Left ventricle myocardium superior (tissue), 1 donor: ENCODE measurements at places on chromosomes 1 and 21.

DNA sequence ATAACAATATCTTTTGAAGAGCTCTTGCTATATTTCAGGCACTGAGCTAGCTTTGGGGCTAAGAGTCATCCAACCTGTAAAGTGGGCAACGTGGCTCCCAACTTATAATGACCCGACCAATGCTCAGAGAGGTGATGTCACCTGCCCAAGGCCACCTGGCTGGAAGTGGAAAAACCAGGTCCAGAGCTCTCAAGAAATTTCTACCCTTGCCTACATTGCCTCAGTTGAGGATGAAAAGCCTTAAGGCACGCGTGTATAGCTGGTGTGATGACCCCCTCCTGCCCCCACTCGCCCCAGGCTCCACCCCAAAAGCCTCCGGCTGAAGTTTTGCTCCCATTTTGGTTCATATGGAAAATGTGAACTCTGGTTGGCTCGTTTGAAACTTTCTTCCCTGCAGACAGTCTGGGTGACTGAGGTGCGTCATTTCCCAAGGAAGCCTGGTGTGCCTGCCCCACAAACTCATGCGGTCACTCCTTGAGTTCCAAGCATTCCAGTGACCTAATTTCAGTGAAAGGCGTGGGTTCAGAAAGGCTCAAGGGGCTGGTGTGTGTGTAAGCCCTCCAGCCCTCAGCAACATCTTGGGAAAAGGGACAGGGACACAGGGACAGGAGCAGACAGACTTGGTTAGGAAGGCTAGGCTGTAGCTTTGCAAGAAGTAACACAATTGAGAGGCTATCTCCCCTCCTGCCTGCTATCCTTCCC is 20.5 kb downstream of the HTR1D start:
- DNase-seq, result no peak

- DNase-seq, result no peak
Measured at GRCh38 chr1:81069856-81070255, 730.9 kb upstream of the ADGRL2 start.

DNA sequence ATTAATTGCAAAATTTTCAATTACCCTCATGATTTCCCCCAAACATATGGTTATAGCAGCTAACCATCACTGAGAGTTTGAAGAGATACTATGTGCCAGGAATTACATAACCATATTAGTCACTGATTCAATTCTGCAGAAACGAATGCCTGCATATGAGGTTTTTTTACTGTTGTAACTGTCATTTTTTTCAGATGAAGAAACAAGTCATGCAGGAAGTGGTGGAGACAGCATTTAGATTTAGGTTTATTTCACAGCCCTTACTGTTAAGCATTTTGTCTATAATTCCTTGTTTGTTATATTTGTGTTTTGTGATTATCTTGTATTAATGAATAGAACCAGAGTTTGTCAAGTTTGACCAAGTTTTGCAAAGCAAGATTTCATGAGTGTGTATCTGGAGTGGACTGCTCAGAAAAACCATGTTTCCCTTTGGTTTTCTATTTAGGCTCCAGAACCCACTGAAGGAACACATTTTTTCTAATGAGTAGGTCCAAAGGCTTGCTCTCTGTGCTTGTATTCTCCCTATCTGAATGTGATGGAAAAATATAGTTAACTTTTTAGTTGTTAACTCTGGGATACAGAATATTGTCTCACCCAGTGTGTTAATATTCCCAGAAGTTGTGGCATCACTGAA is 308.5 kb upstream of the ADAMTS5 start:
- DNase-seq, result no peak

DNA sequence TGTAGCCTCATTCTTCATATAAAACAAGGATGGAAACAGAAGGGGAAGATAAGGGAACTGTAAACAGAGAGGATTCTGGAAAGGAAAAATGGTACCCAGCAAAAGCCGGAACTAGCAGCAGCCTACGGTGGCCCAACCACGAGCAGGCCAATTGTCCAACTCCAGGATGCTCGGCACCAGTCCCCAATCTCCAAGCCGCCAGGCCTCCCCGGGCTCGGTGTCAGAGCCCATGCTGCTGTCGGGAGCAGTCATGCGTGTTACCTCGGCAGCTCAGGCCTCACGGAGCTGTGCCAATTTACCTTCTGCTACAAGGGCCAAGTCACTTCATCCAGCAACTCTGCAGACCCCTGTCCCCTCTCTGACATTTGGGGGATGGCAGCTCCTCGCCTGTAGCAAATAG is 130.8 kb downstream of the ZBTB18 start:
- DNase-seq, result no peak

GRCh38 chr1:178543290-178543607 is 30.3 kb downstream of the TEX35 start:
- no peak for DNase-seq

- no peak for DNase-seq
Measured at GRCh38 chr1:66788231-66788939, 12.7 kb downstream of the INSL5 start.

DNA sequence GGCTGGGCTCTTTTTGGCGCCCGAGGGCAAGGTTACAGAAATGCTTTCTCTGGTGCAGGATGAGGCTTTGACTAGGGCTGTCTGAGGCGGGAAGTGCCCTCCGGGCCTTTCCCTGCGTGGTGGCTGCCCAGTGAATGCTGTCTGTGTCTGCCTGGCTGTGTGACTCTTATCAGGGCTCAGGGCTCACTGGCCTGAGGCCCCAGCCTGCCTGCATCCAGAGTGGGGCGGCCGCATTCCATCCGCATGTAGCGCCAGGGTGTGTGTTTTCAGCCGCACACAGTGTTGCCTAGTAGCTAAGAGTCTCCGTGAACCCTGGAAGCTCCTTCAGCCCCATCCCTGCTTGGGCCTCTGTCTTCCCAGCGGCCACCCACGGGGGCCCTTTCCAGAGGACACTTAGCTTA is 59.1 kb downstream of the FAAP20 start:
- DNase-seq, result peak; percentile 88

DNA sequence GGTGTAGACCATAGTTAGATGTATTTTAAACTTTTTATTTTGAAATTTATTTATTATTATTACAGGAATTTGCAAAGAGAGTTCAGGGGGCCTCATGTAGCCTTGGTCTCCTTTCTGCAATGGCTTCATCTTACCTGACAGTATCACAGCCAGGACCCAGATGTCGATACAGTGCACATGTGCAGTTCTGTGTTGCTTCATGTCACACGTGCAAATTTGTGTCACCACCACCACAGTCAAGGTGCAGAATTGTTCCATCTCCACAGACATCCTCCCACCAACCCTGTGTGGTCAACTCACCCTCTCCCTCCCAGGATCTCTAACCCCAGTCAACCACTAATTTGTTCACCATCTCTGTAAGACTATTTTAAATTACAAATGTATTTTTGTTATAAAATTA is 184.5 kb downstream of the CAMTA1 start:
- DNase-seq, result no peak

DNA sequence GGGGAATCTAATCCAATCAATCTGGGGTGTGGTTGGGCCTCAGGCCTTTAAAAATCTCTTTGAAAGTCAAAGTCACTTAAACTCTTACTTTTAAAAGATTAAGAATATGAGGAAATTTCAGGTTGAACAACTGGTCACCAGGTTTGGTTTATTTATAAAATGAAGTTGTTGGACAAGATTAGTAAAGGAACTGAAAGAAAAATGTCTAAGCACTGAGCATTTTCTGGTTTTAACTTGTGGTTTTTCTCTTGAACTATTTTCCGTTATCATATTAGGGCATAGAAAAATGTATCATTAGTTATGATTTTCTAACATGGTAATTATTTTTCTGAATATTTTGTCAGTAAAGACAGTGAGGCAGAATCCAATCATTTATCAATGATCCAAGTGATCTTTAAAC is 49.6 kb downstream of the RGS2 start:
- DNase-seq, result no peak

DNA sequence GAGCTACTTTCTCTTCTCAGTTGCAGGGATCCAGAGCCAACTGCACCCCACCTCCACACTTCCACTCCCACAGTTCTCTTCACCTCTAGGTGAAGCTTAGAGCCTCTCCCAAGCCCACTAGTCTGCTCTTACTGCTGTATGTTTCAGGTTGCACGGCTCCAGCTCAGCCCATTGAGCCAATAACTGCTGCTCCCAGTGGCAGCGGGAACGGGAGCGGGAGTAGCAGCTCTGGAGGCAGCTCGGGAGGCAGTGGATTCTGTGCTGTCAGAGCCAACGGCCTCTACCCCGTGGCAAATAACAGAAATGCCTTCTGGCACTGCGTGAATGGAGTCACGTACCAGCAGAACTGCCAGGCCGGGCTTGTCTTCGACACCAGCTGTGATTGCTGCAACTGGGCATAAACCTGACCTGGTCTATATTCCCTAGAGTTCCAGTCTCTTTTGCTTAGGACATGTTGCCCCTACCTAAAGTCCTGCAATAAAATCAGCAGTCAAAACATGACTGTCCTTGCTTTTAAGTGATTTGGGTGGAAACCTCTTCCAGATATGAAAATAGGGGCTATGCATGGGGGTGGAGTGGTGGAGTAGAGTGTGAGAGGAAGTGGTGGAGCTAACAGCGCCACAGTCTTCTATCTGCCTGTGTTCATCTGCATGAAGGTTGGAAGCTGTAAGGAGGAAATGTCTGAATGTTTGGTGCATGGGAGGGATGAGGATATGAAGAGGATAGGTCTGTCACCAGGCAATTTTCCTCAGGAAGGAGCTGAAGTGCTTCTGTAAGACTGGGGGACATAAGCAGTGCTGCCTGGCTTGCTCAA is 29.6 kb downstream of the CHIA start:
- DNase-seq, result peak; percentile 26

DNA sequence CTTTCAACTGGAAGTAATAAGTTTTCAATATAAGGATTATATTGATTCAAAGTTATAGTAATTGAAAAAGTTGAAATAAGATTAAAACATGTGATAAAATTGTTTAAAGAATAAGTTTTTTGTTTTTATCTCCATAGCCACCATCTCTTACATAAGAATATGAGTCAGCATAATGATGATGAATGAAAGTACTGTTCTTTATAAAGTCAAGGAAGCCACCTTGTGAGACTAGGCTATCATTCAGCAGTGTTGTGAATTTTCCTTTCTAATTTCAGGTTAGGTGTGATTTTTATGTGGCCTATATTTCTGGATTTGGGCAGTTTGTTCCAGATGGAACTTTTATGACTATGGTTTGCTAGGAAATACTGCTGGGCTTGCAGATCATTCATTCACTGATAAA is 22.4 kb upstream of the ASB17 start:
- DNase-seq, result no peak

- peak; percentile 75 for DNase-seq
Measured at GRCh38 chr21:36188081-36188681, 31.6 kb downstream of the DOP1B start.

GRCh38 chr1:42081475-42081874 is 71.7 kb upstream of the GUCA2B start:
- DNase-seq, result no peak

- no peak for DNase-seq
Measured at GRCh38 chr1:15690317-15690716, 6.2 kb downstream of the PLEKHM2 start.

GRCh38 chr1:21234779-21235178 is 55.5 kb downstream of the ECE1 start:
- DNase-seq, result no peak

DNA sequence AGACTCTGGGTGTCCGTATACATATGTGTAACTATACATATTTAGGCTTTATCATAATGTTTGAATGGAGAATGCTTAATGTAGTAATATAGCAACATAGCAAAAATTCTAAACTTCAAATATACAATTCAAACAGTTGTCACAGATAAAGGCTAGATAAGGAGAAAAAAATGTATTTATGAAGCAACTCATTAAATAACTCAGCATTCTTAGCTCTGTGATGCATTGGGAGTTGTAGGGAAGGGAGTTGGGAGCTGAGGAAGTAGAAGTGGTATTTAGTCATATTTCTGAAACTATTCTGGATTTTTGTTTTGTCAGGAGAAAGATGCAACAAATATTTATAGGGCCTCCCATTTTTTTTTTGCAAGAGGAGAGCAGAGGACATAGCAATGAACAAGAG is 197.8 kb downstream of the PBX1 start:
- DNase-seq, result no peak

DNA sequence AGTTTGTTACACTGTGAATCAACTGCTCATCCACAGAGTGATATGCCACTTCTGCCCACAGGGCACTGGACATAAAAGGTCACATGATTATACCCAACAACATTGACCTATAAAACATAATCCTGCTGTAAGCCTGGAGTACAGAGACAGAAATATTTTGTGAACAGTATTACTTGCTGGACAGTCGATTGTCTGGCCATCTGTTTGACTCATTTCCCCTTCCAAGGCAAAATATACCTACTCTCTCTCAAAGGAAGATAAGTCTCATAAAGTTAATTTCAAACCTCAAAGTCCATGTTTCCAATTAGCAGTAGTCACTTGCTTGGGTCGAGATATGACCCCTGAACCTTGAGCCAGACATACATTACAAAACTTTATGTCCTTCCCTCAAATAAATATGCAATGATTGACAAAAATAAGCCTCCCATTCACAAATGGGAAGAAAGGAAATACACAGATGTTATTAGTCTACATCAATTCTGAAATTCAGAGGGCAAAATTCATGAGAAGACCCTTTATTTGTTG is 39.3 kb upstream of the RGS18 start:
- no peak for DNase-seq

- DNase-seq, result no peak
Measured at GRCh38 chr1:184940226-184940625, 34.1 kb downstream of the NIBAN1 start.

DNA sequence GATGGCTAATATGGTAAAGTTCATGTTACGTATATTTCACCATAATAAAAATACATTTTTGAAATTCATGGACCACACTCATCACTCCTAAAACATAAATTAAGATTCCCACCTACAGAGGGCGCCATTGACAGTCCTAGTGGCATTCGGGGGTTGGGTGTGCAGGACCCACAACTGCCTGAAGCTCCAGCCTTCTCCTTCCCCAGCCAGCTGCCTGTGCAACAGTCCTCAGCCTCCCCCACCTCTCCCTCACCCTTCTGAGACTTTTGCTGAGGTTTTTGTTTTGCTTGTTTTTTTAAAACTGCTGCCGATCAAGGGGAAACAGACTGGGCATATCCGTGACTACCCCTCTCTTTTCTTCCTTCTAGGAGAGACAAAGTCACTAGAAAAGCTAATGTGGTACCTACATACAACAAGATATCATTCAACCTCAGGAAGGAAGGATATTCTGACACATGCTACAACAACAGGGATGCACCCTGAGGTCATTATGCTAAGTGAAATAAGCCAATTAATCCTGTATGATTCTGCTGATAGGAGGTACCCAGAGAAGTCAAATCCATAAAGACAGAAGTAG is 9.2 kb upstream of the EVA1C start:
- DNase-seq, result peak; percentile 57

GRCh38 chr1:43786960-43787359 is 79.6 kb downstream of the ST3GAL3 start:
- DNase-seq, result peak; percentile 41
